ENCODE measurements at places on chromosomes 16 and 17.

- peak; percentile 57 for DNase-seq
Measured at GRCh38 chr16:73232555-73233328, 184.8 kb upstream of the ZFHX3 start.

DNA sequence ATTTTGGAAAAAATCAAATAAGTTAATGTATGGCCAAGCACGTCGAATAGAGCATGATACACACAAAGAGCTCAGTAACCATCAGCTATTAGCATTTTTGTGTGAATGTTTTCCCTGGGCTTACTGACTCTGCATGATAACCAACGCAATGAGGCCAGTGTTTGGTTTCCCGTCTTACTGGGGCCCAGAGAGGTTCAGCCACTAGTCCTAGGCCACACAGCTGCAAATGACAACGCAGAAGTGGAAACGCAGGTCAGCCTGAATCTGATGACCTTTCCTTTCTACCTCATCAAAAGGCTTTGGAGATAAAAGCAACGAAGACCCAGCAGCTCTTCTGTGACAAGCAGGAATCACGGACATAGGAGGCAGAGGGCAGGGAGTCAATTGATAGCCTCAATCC is 7.2 kb upstream of the CACNG4 start:
- DNase-seq = no peak

GRCh38 chr16:85959686-85960085 is 60.7 kb downstream of the IRF8 start:
- DNase-seq = no peak

DNA sequence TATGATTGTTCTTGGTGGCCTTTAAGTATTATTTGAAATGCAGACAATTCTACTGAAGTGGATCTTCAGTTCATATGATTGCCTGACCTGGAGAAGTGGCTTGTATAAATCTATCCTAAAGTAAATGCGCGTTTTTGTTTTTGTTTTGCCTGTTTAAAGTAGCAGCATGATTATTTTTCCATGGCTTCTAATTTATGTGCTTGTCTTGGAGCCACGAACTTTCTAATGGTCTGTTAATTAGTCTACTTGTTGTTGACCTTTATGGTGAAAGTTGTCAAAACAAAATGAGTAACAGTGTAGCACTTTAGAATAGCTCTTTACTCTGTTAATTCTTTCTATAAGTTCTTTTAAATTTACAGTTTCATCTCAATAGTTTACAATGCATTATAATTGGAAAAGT is 1.7 kb downstream of the PRKAR1A start:
- DNase-seq = no peak

GRCh38 chr17:38324772-38325171 is 19.0 kb downstream of the GPR179 start:
- DNase-seq = no peak

GRCh38 chr17:31397256-31397939 is 5.9 kb downstream of the RAB11FIP4 start:
- DNase-seq = no peak

DNA sequence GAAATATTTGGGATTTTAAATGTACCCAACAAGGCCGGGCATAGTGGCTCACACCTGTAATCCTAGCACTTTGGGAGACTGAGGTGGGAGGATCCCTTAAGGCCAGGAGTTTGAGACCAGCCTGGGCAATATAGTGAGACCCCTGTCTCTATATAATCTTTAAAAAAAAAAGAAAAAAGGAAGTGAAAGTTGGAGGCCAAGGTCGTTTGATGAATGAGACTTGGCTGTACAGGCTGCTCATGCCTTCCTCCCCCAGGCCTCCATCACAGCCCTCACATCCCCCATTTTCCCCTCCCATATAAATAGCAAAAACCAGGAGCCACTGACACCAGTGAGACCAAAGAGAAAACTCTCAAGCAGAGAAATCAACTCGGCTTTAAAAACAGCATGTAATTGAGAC is 3.3 kb upstream of the CA7 start:
- DNase-seq = no peak

DNA sequence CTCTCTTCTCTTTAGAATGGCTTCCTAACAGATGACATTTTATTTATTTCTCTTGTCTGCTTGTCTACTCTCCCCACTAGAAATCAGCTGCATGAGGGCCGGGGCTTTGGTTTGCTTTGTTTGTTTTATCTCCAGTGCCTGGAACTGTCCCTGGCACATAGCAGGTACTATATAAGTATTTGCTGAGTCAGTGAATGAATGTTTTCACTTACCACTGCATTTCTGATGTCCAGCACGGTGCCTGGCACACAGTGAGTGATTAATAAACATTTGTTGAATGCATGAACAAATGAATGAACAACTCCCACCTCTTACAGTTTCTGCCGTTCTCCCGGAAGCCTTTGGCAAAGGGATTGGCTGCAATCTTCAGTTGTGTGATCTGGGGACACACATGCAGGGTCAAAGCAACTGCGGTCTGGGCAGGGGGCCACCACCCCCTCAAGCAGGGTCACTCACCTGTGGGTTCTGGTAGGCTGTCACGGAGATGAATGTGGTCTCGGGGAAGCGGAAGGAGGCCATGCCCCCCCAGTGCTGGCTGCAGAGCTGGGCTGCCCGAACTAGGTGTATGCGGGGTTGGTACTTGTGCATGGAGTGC is 3.4 kb downstream of the TBX6 start:
- DNase-seq = no peak

DNA sequence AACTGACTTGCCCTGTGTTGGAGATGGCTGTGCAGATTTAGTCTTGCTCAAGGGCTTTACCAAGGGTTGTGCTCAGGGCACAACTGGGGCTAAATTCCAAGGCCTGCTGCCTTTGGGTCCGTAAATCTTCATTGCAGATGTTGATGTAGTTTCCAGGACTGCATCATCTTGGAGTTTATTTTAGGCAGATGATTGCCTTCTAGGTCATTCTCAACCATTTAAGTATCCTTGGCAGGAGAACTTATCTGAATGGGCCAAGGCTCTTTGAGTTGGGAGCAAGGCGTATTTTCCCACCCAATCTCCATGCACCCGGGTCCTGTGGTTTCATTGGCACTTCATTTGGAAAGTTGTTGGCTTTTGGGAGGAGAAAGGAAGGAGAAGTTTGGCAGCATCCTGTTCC is 200.3 kb downstream of the MSI2 start:
- DNase-seq = no peak

DNA sequence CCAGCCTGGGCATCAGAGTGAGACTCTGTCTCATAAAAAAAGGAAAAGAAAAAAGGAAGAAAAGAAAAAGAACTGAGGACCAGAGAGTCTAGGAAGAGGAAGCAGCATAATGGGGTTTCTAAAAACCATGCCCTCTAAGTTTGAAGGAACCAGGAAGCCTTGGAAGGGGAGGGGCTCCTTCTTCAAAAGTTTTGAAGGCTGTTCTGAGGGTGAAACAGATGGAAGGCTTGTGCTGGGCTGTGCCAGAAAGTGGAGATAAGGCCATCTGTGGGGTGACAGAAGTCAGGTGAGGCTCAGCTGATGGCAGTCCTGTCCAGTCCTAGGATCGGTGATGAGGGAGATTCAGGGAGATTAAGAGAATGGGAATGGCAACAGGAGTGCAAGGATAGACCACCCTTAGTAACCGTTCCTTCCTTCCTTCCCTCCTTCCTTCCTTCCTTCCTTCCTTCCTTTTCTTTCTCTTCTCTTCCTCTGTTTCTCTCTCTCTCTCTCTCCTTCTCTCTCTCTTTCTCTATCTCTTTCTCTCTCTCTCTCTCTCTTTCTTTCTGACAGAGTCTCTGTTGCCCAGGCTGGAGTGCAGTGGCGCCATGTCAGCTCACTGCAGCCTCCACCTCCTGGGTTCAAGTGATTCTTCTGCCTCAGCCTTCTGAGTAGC is 182.6 kb downstream of the NTN1 start:
- no peak for DNase-seq

DNA sequence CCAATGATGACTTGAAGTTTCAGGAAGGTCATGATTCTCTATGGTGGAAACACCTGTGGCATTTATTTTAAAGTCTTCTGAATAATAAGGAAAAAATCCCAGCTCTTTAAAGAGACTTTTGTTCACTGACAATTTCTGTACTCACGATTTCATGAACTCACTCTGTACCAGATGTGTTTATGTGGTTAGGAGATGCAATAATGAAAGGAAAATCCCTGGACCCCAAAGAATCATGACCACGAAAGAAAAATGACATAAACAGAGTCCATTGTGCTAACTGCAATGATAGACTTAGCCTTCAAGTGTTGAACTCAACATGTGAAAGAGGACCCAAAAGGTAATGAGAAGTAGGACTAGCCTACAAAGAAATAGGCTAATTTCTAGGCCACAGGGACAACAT is 947.5 kb downstream of the CDH11 start:
- DNase-seq = no peak

GRCh38 chr17:28747801-28748750 is 4.3 kb downstream of the TRAF4 start:
- no peak for DNase-seq

GRCh38 chr16:84726079-84726668 is 26.4 kb downstream of the USP10 start:
- peak; percentile 11 for DNase-seq

DNA sequence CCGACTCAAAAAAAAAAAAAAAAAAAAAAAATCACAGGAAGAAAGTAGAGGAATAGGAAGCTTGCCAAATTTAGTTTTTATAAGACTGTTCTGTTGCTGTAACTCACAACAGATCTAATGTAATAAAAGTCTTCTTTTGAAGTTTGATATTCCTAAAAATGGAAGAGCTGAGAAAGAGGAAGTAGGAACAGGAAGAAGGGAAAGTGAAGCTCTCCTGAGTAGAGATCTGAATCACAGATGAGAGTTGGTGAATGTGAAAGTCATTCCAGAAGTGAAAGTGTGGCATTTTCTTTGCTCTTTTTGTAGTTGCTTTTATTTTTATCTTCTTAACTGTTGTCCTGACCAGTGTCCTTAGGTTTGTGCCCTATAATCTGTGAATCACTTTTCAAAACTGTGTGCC is 2.1 kb downstream of the NMT1 start:
- DNase-seq = no peak

GRCh38 chr17:80416260-80416939 is 1.4 kb downstream of the ENDOV start:
- no peak for DNase-seq

- no peak for DNase-seq
Measured at GRCh38 chr16:11211977-11212797, 43.8 kb downstream of the SOCS1 start.

DNA sequence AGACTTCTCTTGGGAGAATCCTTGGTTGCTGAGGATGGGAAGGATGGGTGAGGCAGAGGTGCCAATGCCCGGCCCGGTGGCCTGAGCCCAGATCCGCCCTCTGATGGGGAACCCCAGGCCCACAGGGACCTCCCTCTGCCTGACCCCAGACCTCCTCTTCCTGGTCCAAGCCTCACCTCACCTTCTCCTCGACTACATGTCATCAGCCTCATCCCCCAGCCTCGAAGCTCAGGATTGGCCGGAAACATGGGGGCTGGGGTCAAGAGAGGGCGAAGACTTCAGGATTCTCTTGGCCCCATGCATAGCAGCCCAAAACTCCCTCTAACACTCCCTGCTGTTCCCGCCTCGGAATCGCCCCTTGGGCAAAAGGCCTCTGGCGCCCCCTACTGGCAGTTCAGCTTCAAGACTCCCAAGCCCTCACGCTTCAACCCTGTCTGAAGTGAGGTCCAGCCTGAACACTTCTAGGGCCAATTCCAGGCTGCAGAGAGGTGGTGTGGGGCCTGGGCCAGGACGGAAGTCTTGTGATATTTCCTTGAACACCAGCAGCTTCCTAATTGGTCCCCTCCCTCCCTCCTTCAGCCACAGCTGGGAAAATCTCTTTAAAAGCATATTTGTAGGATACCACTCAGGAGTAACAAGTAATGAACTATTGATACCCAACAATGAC is 47.2 kb downstream of the ARHGAP27 start:
- peak; percentile 58 for DNase-seq

DNA sequence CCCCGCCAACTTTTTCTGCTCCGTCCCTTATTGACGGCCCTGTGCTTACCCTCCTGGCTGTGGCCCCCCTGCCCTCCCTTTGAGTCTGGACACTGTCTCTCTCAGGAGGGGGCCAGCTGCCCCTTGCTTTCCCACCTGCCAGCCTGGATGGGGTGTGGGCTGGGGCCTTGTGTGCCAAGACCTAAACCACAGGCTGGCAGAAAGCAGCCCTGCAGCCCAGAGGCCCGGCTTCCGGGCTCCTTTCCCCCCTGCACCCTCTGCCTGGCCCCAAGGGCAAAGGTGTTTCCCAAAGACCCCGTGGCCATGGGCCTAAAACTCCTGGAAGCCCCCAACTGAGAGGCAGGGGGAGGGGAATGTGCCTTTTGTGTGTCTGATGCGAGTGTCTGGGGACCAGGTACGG is 17.5 kb downstream of the GPT2 start:
- no peak for DNase-seq

DNA sequence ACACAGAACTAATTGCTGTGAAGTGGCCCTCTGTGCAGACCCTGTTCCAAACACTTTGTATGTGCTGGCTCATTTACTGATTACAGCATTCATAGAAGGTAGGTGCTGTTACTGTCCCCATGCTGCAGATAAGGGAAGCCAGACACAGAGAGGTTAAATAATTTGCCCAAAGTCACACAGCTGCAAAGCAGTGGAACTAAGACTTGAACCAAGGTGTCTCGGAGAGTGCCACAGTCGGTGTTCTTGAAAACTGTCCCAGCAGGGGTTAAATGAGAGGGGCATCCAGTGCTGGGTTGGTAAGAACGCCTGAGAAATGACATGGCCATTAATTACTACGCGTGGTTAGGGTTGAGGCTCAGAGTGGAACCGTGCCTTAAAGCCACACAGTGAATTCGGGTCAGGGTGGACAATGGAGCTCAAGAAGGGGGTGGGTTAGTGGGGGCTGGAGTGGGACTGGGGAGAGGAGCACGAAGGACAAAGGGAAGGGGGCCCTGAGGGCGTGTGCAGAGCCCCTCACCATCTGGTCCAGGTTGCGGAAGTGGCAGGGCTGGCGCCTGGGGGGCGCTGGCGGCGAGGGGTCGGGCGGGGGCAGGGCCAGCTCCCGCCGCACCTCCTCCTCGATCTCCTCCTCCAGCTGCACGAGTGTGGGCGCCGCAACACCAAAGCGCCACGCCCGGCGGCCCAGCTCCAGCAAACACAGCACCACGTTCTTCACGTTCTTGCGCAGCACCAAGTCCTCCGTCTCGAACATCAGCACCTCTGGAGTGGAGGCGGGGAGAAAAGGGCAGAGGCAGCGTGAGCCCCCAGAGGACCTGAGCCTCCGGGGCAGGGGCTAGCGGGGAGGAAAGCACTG is 3.3 kb downstream of the GAS2L2 start:
- DNase-seq = no peak

All from NCI-H1048 (cell line).